ENCODE measurements at places on chromosomes 5 and 9.

- no peak for DNase-seq
- no peaks in the 10 kb centered on the region for H3K4me1 ChIP-seq
- no peak overlapping the region for H3K4me3 ChIP-seq
- H3K27ac ChIP-seq = no peak overlapping the region
- H3K36me3 ChIP-seq = no peaks in the 10 kb centered on the region
- H3K27me3 ChIP-seq = no peaks in the 10 kb centered on the region
These were observed 55.8 kb upstream of the SLC2A8 start for GRCh38 chr9:127341152-127341551.

DNA sequence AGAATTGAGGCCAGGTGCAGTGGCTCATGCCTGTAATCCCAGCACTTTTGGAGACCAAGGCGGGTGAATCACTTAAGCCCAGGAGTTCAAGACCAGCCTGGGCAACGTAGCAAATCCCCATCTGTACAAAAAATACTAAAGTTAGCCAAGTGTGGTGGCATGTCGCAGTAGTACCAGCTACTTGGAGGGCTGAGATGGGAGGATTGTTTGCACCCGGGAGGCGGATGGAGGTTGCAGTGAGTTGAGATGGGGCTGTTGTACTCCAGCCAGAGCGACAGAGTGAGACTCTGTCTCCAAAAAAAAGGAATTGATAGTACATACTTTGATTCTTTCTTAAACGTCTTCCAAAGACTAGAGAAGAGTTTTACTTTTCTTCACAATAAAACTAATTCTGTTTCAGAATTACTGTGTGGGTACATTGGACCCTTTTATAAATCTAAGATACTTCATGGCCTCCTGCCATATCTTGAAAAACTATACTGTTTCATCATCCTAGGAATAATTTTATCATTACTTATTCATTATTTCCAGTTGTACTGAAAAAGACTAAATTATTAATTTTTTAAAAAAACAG lies 132.0 kb upstream of the GRHPR start:
- no peak for DNase-seq
- H3K4me1 ChIP-seq = peaks cover 27% of the 10 kb centered on the region
- H3K27me3 ChIP-seq = no peaks in the 10 kb centered on the region
- no peak overlapping the region for H3K4me3 ChIP-seq
- H3K27ac ChIP-seq = no peak overlapping the region

GRCh38 chr5:142478113-142478512 lies 153.3 kb upstream of the SPRY4 start:
- peaks cover 2% of the 10 kb centered on the region for H3K36me3 ChIP-seq
- no peak overlapping the region for H3K27ac ChIP-seq
- H3K4me1 ChIP-seq = no peaks in the 10 kb centered on the region

GRCh38 chr9:129834489-129835127 lies 467 bp downstream of the C9orf78 start:
- H3K4me3 ChIP-seq = peak overlapping the region; percentile 97
- H3K27me3 ChIP-seq = no peaks in the 10 kb centered on the region
- peaks cover 54% of the 10 kb centered on the region for H3K4me1 ChIP-seq

- peaks cover 28% of the 10 kb centered on the region for H3K4me1 ChIP-seq
- H3K36me3 ChIP-seq = peaks cover 4% of the 10 kb centered on the region
- H3K27me3 ChIP-seq = peaks cover 80% of the 10 kb centered on the region
These were observed at the start of gene CNTFR for GRCh38 chr9:34589636-34590380. Gene CNTFR, minus strand, starts transcription at chr9:34589724. Its CDS starts 20,743 bp downstream, at chr9:34568981.

DNA sequence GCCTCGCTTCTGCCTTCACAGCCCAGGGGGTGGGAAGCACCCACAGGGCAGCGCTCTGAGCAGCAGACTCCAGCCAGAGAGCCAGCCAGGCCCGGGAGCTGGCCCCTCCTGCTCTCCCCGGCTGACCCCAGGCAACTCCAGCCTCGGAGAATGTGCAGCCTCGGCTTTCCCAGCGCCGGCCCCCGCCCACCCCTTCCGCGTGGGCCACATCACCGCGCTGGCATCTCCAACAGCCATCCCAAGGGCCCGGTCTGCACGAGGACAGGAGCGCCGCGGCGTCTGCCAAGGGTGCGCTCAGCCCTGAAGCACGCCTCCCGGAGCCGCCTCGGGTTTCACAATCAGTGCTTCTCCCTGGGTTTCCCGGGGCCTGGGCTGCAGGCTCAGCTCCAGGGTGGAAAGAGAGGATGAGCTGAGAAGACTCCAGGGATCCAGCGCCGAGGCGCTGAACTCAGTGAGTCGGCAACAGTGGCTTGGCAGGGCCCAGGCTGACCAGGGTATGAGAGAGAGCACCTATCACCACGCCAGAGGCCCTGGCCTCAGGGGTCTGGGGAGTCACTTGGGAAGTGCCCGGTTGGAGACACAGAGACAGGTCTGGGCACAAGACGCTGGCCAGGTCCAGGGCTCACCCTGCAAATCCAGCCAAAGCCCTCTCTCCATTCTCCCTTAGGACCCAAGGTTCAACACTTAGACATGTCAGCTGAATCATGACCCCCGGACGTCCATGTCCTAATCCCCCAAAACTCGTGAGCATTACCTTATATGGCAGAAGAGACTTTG lies 79.6 kb downstream of the ADAMTS2 start:
- no peak overlapping the region for H3K4me3 ChIP-seq
- no peak overlapping the region for H3K27ac ChIP-seq
- H3K36me3 ChIP-seq = no peaks in the 10 kb centered on the region
- peaks cover 28% of the 10 kb centered on the region for H3K27me3 ChIP-seq

GRCh38 chr5:74587890-74588289 lies 52.6 kb downstream of the ENC1 start:
- peaks cover 22% of the 10 kb centered on the region for H3K27me3 ChIP-seq
- no peak for DNase-seq
- no peaks in the 10 kb centered on the region for H3K36me3 ChIP-seq
- no peak overlapping the region for H3K4me3 ChIP-seq
- H3K27ac ChIP-seq = no peak overlapping the region

DNA sequence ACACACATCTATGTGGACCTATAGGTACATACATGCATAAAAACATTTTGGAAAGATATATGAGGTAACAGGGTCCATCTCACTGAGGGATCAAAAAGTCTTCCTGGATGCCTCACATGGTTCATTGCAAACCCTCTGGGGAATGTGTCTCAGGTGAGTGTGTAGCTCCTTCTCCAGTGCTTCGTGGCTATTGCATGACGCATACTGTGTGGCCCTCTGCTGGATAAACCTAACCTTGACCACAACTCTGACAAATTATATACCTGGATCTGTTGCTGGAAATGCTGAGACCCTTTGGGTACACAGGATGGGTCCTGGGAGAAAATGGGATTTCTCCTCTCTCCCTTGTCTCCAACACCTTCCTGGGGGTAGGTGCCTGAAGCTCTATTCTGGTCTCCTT lies 91.9 kb downstream of the JAKMIP2 start:
- H3K36me3 ChIP-seq = peaks cover 1% of the 10 kb centered on the region
- H3K27me3 ChIP-seq = no peaks in the 10 kb centered on the region
- DNase-seq = no peak

GRCh38 chr5:10626473-10627013 lies 62.7 kb downstream of the ANKRD33B start:
- DNase-seq = no peak
- H3K36me3 ChIP-seq = peaks cover 2% of the 10 kb centered on the region
- H3K27ac ChIP-seq = peak overlapping the region; percentile 61
- no peaks in the 10 kb centered on the region for H3K27me3 ChIP-seq

GRCh38 chr9:95505717-95506427 lies 10.9 kb downstream of the PTCH1 start:
- peaks cover 67% of the 10 kb centered on the region for H3K4me1 ChIP-seq
- peak overlapping the region; percentile 3 for H3K27ac ChIP-seq
- DNase-seq = no peak
- no peaks in the 10 kb centered on the region for H3K27me3 ChIP-seq
- H3K4me3 ChIP-seq = peak overlapping the region; percentile 89

DNA sequence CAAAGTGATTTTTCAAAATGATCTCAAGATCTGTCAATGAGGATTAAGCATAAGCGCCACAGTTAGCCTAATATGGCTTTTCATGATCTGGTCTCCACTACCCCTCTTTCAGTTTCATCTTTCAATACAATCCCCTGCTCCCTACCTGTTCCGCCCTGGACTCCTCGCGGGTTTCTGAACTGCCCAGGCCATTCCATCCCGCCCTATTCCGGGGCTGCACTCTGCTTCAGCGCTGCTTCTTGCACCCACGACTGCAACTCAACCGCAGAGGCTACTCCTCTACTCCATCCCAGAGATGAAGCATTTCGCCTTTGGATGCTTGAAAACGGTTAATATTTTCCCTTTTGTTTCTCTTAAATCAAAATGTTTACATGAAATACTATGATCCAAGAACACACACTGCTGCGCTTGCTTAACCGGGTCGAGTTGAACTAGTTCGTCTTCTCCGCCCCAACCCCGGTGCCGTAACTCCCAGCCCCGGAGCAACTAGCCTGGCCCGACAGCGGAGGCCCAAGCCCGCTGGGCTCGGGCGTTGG lies 716 bp upstream of the OTULIN start:
- H3K27ac ChIP-seq = peak overlapping the region; percentile 97
- peak overlapping the region; percentile 96 for H3K4me3 ChIP-seq
- peaks cover 26% of the 10 kb centered on the region for H3K36me3 ChIP-seq
- no peaks in the 10 kb centered on the region for H3K27me3 ChIP-seq

GRCh38 chr5:91535499-91535898 lies 152.4 kb upstream of the ARRDC3 start:
- no peaks in the 10 kb centered on the region for H3K36me3 ChIP-seq
- H3K4me3 ChIP-seq = no peak overlapping the region
- no peaks in the 10 kb centered on the region for H3K4me1 ChIP-seq
- no peaks in the 10 kb centered on the region for H3K27me3 ChIP-seq
- DNase-seq = no peak

Measured in central memory CD8-positive, alpha-beta T cell (primary cell).